ENCODE measurements at places on chromosomes 6 and 20. TPM values are rescaled to one million over a fixed set of nuclear protein-coding genes. Genes with fewer than 3 reads are reported as not detected.

The MUC22 gene
- total RNA-seq, result not detected

The SRSF12 gene
- 0.10 TPM for total RNA-seq

The SPATS1 gene
- not detected for total RNA-seq

GRCh38 chr6:32697031-32697430 is 30.6 kb upstream of the HLA-DQB1 start:
- no peak for DNase-seq

- DNase-seq, result no peak
Measured at GRCh38 chr20:23164176-23164601, 78.1 kb upstream of the CD93 start.

DNA sequence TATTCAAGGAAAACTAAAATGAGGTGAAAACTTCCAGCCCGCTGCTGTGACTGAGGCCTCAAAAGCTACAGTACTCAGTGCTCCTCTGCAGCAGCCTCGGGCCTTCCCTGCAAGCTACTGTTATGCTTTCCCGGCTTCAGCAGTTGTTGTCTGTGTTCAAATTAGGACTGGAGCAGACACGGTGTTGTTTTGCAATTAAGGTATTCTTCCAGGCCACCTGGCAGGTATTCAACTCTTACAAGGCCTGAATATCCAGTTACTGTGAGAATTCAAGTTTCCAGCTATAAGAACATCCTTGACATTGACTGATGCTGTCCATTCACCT is 10.7 kb downstream of the TXNDC5 start:
- DNase-seq, result no peak

DNA sequence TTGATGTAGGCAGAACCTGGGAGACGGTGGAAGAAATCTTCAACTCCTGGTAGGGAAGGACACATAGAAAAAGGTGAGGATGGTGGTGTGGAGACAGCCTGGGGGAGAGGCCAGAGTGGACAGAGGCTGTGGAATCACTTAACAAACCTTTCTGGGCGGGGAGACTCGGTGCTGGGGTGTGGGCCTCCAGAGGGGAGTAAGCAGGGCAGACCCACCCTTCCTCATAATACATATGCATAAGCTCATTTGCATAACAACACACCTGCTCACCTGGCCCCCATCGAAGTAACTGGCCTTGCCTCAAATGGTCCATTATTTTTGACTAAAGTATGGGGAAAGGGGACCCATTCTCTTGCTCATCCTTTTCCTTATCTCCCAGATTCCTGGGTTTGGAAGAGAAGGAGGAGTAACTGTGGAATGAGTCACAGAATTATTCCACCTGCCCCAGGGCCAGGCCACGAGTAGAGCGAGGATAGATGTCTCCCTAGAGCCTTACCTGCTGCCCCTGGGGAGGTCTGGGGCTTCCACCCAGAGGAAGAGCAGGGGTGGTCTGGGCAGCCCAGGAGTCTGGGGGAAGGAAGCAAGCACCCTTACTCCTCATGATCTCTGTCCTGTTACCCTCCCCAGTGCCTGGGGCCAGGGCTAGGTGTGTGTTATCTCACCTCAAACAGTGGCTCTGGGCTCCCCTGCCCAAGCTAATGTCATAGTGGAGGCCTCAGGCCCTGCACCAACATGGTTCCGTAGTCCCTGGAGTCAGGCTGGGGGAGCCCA is 10.7 kb upstream of the VEGFA start:
- no peak for DNase-seq

- DNase-seq, result peak; percentile 89
Measured at GRCh38 chr20:48760403-48760983, 67.3 kb downstream of the PREX1 start.

The VIP gene
- total RNA-seq, result 0.93 TPM

DNA sequence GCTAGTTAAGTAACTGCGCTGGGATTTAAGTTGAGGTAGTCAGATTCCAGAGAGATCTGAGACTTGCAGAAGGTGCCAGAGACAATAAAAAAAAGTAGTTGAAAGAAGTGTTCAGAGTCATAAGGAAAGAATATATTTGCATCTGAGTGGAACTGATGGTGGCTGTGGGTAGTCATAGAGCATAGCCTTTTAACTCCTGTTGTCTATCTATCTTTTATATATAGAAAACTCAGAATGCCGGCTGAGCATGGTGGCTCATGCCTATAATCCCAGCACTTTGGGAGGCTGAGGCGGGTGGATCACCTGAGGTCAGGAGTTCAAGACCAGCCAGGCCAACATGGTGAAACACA is 62.0 kb downstream of the CARMIL1 start:
- no peak for DNase-seq

DNA sequence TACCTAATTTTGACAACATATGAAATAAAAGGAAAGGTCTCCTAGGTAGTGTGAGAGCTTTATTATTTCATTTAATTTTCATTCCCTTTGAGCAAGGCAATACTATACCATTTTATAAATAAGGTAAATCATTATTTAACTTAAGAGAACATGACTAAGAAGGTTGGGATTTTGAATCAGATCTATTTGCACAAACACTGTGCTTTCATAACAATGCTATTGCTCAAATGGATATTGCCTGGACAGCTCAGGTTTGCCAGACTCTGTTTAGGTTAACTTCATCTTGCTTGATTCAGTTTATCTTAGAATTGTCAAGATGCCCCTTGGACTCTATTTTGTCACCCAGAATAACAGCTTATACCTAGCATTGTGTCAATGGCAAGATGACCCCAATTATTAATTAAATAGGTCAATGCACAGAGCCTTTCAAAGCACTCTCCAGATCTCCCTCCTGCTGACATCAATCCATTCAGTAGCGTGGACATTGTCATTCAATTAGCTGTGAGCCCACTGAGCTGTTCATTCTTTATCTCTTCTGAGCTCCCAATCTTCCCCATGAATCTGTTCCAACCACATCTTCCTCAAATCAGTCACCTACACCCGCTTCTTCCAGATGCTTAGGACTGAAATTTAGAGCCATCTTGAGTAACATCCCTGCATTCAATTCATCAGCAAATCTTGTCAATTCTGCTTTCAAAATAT is 42.1 kb upstream of the TMEM30A start:
- DNase-seq, result no peak

DNA sequence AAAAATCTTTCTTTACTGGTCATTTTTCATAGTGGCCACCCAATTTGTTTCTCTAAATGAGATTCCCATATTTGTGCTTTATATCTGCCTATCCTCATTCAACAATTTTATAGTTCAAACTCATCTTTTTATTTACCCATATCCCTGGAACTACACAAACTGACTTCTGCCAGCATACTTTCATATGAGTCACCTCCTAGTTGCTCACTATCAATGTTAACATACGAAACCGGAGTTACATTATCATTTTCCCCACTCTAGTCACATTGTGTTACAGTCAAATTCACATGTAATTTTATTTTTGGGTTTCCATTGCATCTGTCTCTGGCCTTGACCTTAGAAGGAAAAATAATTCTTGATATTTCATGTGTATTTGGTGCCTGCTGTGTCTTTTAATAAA is 499.4 kb downstream of the MAFB start:
- DNase-seq, result no peak

The RAMACL gene
- total RNA-seq, result 0.19 TPM
